ENCODE measurements at places on chromosomes 4 and X. TPM values are rescaled to one million over a fixed set of nuclear protein-coding genes. Genes with fewer than 3 reads are reported as not detected.
A peak's percentile ranks its signal among the peaks of the same experiment; 100 is the strongest.

CPE gene
- 24.5 TPM for total RNA-seq

TCEAL5 gene
- total RNA-seq = not detected

GSPT2 gene
- total RNA-seq = 10.5 TPM

SSX4 gene
- total RNA-seq = not detected

GABRG1 gene
- not detected for total RNA-seq

GRCh38 chr4:103085555-103086196 is 9.1 kb upstream of the SLC9B2 start:
- no peak for DNase-seq

GRCh38 chrX:1534301-1535168 is 2.5 kb downstream of the P2RY8 start:
- no peak for DNase-seq

- DNase-seq = no peak
Measured at GRCh38 chr4:55549888-55550287, 3.2 kb upstream of the CLOCK start.

- DNase-seq = no peak
Measured at GRCh38 chr4:38462367-38463055, 201.5 kb upstream of the KLF3 start.

DNA sequence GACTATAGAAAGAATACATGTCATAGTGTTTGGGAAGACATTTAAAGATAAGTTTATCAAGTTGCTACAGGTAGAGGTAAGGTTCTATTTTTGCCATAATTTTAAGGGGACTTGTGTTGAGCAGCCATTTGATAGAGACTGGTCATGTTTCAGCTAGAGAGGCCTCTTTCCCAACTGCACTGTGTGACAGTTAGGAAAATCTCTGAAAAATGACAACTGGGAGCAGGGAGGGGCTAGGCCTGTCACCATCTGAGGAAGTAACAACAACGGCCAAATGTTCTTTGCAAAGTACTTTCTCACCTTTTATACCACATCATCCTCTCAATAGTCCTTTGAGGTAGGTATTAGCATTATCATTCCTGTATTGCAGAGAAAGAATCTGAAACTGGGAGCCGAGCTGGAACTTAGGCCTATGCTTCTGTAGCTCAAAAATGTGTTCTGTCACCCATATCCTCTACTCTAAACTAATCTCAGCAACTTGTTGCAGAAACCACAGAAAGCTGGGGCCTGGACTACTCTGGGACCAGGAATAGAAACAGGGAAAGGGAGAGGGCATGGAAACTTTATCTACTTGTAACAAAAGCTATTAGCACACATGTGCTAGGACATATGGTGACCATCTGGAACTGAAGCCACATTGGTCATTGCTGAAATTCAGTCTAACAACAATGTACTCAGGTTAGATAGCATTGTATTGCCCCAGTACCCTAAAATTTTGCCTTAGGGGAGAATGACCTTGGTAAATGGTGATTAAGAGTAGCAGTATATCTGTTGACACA is 198.9 kb downstream of the MID1IP1 start:
- DNase-seq = no peak

GRCh38 chrX:24542756-24543155 is 77.7 kb downstream of the PDK3 start:
- DNase-seq = peak; percentile 33

DNA sequence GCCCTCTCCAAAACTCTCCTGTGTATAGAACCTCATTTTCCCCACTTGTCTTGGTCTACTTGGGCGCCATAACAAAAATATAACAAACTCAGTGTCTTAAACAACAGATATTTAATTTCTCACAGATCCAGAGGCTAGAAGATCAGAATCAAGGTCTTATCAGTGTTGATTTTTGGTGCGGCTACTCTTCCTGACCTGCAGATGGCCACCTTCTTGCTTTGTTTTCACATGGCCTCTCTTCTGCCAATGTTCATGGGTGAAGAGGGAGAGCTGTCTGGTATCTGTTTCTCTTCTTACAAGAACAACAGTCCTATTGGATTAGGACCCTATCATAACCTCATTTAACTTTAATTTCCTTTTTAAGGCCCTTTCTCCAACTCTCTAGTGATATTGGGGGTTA is 177.3 kb downstream of the PABPC4L start:
- no peak for DNase-seq

DNA sequence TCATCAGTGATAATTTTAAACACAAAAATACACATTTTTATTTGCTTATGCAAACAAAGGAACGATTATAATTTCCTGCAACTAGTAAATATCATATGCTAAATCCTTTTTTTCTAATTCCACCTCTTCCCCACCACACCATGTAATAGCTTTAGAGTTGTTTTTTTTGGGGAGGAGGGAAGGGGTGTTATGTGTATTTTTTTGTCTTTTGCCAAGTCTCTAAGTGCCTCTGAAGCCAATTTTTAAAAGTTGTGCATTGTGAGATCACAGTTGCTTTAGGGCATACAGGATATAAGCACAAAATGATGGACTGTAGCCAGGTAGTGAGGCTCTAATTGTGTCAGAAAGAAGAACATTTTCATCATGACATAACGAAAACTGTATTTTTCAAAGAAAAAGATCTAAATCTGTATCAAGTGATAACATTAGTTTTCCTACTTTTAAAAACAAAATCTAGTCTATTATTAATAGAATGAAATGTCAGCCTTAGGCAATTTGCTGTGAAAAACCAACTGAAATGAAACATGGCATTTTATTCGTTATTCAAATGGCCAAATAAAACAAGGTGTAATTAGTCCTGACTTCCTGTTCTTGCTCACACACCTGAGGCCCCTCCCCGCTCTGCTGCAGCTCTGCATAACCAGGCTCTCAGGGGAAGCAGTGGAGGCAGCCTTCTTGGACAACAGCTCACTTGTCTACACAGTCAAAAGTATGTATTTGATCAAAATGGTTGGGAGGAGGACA is 157.4 kb downstream of the PALLD start:
- no peak for DNase-seq

- no peak for DNase-seq
Measured at GRCh38 chrX:152642931-152643564, 5.4 kb downstream of the GABRQ start.

- no peak for DNase-seq
Measured at GRCh38 chr4:177047851-177048174, 255.1 kb upstream of the VEGFC start.

- no peak for DNase-seq
Measured at GRCh38 chr4:25915353-25915705, 1.3 kb downstream of the SMIM20 start.

GRCh38 chr4:1939664-1940509 is 68.7 kb downstream of the NSD2 start:
- DNase-seq = no peak

- no peak for DNase-seq
Measured at GRCh38 chr4:119580293-119580692, 48.3 kb downstream of the PDE5A start.

DNA sequence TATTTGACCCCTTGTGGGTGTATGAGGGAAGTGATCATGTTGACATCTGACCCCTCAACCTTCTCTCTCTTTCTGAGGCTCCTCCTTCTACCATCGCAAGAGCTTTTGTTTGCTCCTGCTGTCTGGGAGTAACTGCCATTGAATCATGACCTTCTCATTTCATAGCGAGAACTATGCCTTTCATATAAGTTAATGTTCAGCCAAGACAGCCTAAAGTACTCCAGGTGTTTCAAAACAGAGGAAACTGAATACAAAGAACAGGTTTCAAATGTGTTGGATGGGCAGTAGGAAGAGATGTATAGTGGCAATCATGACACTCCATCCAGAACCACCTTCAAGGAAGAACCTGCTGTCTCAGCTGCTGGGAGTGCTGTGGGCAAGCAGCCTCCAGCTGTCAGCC is 403.1 kb downstream of the MID1IP1 start:
- no peak for DNase-seq

GRCh38 chr4:8649631-8650361 is 57.2 kb downstream of the CPZ start:
- no peak for DNase-seq

DNA sequence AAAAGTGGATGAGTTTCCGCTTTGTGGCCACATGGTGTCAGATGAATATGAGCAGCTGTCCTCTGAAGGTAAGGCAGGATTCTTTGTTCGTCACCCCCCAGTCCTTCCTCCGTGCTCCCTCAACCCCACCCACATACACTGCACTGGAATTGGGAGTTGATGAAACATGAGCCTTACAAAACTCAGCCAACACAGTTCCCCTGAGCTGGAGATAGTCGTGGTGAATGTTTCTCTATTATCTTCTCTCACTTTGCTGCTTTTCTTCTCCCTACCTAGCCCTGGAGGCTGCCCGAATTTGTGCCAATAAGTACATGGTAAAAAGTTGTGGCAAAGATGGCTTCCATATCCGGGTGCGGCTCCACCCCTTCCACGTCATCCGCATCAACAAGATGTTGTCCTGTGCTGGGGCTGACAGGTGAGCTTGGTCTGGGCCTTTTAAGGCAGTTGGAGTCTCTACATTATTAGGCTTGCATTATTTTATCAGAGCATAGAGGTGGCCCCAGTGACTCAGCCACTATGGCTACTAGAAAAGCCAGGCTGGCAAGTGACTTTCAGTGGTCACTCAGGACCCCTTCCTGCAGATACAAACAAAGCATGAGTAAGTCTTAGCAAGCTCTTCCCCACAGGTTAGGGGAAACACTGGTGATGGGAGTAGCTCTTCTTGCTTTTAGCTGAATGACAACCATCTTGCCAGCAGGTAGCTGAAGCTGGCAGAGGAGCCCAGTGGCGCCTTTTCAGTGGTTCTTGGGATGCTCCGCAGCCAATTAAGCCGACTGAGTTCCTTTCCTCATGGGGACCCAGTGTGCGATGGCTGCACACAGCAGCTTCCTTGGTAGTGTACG is 1.6 kb downstream of the RPL10 start:
- DNase-seq = no peak

GRCh38 chr4:142077048-142077447 is 440.7 kb downstream of the IL15 start:
- DNase-seq = no peak

DNA sequence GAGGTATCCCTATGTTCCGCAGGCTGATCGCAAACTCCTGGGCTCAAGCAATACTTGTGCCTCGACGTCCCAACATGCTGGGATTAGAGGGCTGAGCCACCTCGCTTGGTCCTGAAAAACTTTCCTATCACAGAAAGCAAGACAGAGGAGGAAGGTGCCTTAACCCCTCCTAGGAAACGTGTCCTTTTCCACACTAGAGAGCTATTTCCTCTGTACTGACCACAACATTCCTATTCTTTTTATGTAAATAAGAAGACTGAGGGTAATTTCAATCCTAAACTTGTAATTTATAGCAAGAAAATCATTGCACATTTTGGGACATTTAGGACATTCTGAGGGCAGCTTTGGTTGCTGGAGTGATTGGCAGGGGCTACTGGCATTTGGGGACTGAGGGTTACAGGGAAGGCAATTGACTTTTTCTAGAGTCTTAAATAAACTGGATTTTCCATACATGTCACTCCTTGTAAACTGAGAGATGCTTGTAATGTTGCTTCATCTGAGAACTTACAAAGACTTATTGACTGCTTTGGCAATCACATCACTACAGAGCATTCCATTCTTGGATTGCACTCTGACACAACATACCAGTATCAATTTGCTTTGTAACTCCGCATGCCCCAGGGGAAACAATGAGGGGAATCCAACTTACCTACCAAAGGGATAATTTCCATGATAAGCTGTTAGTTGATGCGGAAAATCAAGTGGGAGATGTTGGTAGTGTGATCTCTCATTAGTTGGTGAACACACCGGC is 15.6 kb downstream of the XAGE3 start:
- no peak for DNase-seq

DNA sequence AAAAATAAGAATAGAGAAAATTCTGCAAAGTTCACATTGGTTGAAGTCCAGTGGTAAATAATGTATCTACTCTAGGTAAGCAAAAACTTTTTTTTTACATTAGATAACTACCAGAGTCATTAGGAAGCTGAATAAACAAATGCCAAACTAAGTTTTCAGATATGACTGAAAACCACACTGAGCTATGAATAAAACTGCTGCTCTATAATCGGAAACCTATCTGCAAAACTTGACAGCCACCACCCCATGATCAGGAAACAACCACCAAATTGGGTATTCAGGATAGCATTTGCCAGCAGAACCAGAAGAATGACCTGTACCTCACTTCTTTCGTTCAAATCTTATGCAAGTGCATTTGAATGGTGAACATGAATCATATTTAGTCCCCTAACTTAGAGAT is 173.0 kb upstream of the TET2 start:
- DNase-seq = no peak

DNA sequence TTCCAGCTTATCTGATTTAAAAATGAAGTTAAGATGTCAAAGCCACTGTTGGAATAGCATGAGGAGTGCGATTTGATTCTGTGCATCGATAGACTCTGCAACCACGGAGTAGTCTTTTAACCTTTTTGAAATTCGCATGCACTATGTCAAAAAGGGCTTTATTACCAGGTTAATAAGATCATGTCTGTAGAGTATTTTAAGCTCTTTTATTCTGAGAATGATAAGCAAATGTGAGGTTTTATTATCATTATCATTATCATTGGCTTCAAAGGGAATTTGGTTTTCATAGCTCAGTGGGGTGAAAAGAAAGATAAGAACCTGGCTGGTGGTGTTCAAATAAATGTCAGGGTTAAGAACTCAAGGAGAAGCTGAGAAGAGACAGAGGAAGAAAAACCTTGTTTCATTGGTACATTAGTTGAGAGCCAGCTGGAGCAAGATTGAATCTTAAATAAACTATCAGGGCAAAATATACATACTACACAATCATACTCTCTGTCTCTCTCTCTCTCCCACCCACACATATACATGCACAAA is 102.6 kb downstream of the MMRN1 start:
- DNase-seq = no peak

GRCh38 chr4:69057620-69058409 is 38.5 kb upstream of the UGT2B7 start:
- no peak for DNase-seq

DNA sequence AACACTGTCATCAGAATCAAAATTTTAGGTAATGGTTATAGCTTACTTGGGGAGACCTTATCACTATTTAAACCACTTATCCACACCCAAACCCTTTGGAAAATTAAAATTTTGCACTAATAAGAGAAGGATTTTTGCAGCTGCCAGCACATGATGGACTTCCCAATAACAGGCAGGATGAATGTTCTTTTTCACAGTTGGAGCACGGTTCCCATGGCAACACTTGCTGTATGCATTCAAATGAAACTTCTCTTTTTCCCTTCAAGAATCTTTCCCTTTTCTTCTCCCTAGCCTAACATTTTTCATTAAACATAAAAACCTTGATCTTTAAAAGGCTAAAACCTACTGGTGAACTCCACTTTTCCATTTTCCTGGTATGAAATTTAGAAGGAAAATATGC is 768.2 kb downstream of the KCTD8 start:
- no peak for DNase-seq

DNA sequence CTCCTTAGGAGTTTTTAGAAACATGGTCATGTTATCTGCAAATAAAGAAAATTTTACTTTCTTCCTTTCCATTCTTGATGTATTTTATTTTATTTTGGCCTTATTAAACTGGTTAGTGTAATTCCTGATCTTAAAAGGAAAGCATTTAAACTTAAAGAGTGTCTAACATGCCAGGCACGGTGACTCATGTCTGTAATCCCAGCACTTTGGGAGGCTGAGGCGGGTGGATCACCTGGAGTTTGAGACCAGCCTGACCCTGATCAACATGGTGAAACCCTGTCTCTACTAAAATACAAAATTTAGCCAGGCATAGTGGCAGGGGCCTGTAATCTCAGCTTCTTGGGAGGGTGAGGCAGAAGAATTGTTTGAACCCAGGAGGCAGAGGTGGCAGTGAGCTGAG is 281.3 kb downstream of the PTTG2 start:
- no peak for DNase-seq

Measured in left lung (tissue), 14 donors.